H7 (cell line): ENCODE measurements at places on chromosomes 5 and 9.

DNA sequence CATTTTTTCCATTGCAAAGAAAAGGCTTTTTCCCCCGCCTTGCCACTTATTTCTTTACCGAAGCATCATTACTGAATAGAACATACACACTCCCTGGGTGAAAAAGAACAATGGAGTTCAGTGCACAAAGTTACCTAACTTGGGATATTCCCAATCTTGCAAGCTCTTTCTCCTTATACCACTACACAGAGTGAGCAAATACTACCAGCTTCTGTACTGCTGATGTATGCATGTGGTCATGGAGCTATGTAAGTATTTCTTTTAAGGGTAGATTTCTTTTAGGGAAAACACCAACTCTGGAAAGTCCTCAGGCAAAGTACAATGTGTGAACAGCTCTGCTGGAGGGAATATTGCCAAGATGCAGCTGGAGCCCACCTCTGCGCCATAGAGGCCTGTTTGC lies 81.1 kb downstream of the AOPEP start:
- no peak for DNase-seq

- DNase-seq, result peak; percentile 38
These were observed 1.1 kb upstream of the ELL2 start for GRCh38 chr5:95962785-95963184.

GRCh38 chr5:178780581-178781498 lies 50.4 kb upstream of the ZNF354A start:
- no peak for DNase-seq

- peak; percentile 42 for DNase-seq
These were observed 106.3 kb downstream of the DRD1 start for GRCh38 chr5:175337680-175338079.

DNA sequence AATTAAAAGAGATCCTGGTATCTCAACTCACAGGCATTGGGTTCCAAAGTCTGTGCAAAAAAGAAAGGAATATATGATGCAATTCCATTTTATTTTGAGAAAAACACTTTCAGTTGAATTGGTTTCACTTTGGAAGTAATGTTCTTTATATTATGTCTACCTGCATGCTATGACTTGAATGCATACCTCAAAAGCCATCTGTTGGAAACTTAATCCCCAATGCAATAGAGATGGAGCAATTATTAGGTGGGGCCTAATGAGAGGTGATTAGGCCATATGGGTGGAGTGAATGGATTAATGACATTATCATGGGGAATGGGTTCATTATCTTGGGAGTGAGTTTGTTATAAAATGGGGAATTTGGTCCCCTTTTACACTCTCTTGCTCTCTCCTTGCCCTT lies 293.3 kb downstream of the CSNK1G3 start:
- DNase-seq, result no peak

DNA sequence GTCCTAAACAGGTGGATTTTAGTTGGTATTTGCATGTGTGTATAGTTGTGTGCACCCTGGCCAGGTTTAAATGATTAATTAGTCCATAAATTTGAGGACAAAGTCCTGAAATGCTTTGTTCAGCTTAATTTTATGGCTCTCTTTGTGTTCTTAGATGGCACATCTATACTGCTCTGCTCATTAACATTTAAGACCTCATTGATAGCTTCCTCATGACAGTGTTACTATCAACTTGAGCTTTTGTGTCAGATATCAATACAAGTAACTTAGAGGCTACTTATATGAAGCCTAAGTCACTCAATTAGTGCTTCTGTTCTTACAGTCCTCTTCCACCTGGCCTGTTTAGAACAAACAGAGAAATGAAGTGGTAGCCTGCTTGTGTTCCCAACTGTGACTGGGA lies 240.9 kb downstream of the TRPM3 start:
- DNase-seq, result no peak
